Hepatocyte (in vitro differentiated cells): ENCODE measurements at places on chromosomes 5 and 9. TPM values are rescaled to one million over a fixed set of nuclear protein-coding genes. Genes with fewer than 3 reads are reported as not detected.

- DNase-seq = peak; percentile 79
Measured at GRCh38 chr9:127021664-127022363, 100.6 kb downstream of the ANGPTL2 start.

DNA sequence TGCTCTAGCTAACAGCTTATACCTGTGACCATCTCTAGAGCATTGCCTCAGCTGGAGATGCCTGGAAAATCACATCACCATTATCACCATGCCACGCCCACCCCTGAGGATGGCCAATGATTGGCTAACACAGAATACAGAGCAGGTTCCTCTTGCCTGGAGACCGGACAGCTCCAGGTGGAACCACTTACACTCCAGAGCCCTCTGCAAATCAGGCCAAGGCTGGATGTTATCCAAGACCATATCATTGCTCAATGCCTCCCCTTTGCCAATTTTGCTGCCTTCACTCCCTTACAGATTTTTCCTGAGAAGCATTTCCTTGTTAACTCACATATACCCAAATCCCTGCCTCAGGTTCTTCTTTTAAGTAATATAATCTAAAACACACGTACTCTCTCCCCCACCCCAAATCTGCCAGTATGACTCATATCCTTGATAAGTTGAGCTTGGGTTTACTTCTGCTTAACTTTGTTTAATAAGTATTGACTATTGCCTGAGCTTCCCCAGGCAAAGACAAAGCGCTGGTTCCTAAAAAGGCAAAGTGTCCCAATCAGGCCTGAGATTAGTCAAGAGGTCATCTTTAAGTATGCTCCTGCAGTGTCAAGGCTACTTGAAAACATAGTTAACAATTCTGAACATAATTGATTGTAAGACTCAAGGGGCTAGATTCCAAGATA, 309.6 kb downstream of the EPB41L4A start:
- DNase-seq = peak; percentile 66

GRCh38 chr5:125835293-125836172, 587.7 kb upstream of the GRAMD2B start:
- DNase-seq = peak; percentile 66

GRCh38 chr9:69861011-69861410, 40.4 kb downstream of the CFAP95 start:
- no peak for DNase-seq

DNA sequence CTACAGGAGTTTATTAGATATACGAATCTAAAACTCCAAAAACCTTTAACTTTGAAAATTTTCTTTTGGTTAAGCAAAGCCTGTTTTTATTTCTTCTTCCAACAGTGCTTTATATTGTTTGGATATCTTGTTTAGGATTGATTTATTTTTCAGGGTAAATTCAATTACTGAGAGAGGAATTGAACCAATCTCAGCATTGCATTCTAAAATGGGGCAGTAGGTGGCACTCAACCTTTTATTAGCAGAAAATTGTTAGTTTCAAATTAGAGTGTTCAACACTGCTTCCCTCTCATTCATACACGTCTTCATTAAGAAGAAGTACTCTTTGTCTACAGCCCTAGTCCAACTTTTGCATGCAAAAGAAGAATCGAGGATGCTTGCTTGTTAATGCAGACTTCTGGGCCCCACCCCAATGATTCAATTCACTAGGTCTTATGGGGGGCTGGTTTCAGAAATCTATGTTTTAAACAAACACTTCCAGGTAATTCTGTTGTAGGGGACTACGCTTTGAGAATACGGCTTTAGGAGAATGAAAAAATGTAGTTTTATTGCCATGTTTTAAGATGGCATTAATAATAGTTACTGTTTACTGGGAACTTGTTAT, 26.6 kb downstream of the MRPL22 start:
- DNase-seq = peak; percentile 10

- peak; percentile 75 for DNase-seq
Measured at GRCh38 chr9:128927731-128928411, 7.1 kb downstream of the PHYHD1 start.

Gene CATSPER3
- not detected in 2 replicates for total RNA-seq

Gene NAIP
- total RNA-seq = 4.6 and 7.8 TPM in 2 replicates
